Left hindlimb (tissue), 1 donor: ENCODE measurements at places on chromosomes 11 and 22.

DNA sequence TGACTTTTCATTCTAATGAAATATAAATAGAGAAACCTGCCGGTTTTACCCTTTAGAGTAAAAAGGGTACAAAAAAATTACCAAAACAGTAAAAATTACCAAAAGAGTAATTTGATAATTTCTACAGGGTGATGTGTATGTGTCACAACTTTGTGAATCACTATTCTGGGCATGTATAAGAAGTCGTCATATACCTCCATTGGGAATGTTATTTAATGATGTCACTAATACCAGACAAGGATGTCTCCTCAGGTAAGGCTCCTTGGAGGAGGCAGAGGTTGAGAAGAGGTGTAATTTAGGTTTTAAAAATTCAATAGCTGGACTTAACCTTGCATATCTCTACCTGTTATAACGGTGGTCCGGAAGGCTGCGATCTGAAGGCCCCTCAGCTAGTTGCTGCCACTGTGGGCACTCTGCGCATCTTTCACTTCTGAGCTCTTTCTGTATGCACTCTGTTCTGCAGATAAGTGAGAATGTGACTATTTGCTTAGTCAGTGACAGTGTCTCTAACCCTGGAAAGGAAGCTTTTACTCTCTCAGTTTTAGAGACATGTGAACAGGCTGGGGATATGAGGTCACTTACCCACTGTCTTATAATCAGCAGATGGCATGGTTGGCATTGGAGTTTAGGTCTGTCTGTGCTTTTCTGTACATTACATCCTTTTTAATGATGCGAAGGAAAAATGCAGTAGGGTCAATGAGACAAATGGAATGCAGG lies 987 bp upstream of the NCR3LG1 start:
- DNase-seq = no peak

GRCh38 chr11:134097166-134097565 lies 28.3 kb downstream of the JAM3 start:
- DNase-seq = no peak

DNA sequence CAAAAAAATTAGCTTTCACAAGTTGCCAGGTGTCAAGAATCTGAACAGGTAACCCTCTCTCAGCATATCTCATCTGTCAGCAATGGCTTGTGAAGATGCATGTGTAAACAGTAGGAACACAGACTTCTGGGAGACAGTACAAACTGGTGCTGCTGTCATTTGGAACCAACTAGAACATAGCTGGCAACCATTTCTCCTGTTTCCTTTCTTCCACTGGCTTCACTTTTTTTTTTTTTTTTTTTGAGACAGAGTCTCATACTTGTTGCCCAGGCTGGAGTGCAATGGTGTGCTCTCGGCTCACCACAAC lies 2.1 kb upstream of the PIK3C2A start:
- no peak for DNase-seq

DNA sequence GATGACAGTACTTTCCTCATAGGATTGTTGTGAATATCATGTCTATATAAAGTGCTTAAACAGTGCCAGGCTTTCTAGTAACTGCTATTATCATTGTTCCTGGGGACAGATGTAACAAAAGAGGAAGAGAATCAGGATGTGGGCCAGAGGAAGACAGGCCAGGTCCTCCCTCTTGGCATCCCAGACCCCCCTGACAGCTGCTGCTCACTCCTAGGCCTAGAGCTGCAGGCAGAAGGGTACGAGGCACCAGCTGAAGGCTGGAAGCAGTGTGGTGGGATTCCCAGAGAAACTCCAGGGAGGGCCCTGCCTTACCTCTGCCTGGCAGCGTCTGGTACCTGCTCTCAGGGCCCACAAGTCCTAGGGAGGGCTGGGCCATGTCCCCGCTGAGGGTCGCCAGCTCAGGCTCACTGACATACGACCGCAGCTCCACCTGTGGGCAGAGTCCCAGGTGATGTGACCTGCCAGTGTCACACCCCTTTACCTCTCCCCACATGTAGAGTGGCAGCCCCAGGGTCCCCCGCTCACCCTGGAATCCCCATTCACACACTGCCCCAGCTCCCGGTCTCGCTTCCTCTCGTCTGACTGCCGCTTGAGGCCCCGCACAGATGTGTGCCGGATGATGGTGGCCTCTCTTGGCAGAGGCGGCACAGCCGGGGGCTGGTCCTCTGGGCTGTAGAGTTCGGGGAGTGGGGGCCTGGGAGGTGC lies 52.2 kb downstream of the C11orf58 start:
- no peak for DNase-seq

- DNase-seq = peak; percentile 68
Observed at GRCh38 chr22:25475257-25476022, 89.0 kb upstream of the GRK3 start.

GRCh38 chr22:31764785-31765184 lies 11.0 kb downstream of the DEPDC5 start:
- DNase-seq = no peak

GRCh38 chr11:95067841-95068219 lies 1.1 kb downstream of the SRSF8 start:
- DNase-seq = no peak

DNA sequence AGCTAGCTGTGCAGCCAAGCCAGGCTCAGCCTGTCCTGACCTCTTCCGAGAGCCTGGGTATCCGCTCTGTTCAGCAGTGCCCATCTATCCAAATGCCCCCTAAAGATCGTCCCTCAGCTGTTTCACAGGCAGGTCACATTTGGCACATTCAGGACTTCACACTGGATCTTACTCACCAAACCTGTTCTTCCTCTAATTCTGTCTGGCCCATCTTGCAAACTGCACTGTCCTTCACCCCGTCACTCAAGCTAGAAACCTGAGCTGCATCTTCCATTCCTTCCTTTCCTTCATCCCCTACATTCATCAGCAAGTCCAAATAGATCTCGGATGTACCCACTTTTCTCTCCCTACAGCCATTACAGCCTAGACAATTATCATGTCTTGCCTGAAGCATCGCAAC lies 60.7 kb upstream of the CSNK2A3 start:
- DNase-seq = no peak

- DNase-seq = peak; percentile 32
Observed at GRCh38 chr11:66868726-66869566, 12.1 kb downstream of the LRFN4 start.

- DNase-seq = no peak
Observed at GRCh38 chr11:22734628-22735345, 68.4 kb downstream of the GAS2 start.

DNA sequence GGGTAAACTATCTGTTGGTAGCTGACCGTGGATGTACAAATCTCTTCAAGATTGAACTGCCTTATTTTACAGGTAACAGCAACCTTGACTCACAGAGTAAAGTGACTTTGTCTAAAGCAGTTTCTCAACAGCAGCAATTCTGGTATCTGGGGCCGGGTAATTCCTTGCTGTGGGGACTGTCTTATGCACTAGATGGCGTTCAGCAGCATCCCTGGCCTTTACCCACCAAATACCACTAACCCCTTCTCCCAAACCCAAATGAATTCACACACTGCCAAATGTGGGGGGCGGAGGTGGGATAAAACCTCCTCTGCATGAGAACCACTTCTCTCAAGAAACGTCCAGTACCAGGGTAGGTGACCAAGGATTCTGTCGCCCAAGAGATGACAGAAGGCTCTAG lies 1.7 kb upstream of the INCENP start:
- no peak for DNase-seq
